ENCODE measurements at places on chromosomes 11 and 22.

- peak; percentile 59 for DNase-seq
These were observed 519 bp upstream of the ART5 start for GRCh38 chr11:3642071-3642951.

- no peak for DNase-seq
These were observed 1.0 kb downstream of the CABP4 start for GRCh38 chr11:67456068-67456705.

- DNase-seq: no peak
These were observed 197.1 kb downstream of the ETS1 start for GRCh38 chr11:128390246-128390645.

GRCh38 chr11:3093281-3094191 is 36.3 kb upstream of the CARS1 start:
- no peak for DNase-seq

GRCh38 chr11:88631497-88631896 is 294.0 kb upstream of the CTSC start:
- DNase-seq: peak; percentile 6

DNA sequence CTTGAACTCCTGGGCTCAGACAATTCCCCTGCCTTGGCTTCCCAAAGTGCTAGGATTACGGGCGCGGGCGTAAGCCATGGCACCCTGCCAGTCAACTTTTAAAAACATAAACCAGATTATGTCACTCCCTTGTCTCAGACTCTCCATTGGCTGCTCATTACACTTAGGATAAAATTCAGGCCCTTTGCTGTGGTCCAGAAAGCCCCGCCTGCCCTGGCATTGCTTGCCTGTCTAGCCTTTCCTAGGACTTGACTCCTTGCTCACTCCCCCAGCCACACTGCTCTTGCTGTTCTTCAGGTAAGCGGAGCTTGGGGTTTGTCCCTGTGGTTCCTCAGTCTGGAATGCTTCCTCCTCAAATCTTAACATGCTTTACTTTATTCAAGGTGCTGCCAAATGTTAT is 30.5 kb downstream of the DIXDC1 start:
- no peak for DNase-seq

DNA sequence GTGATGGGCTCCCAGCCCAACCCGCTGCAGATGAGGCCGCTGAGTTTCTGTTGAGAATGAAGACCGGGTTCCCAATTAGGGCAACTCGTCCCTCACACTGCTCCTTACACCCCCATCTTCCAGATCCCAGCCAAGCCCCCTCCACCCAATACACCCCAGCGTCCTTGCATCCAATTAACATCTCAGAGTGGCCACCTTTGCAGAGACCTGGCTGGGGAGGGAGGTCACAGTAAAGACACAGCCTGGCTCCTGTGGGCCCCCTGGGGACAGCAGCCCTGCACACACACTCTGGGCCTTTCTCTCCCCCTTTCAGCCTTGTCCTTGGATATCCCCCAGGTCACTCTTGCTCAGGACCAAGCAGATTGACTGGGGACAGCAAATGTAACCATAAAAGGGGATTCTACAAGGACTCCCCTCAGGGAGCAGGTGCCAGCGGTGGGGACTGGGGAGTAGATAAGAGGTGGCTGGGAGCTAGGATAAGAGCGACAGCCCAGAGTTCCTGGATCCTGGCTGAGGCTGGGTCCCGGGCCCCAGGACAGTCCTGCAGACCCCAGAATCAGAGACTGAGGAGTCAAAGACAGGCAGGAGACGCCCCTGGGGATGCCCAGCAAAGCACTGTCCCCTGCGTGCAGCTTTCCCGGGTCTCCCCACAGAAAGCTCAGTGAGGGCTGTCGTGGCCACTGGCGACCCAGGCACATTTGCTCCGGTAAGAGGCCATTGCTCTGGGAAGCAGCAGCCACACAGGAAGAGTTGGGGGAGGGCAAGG is 8.4 kb downstream of the APOBEC3A start:
- no peak for DNase-seq

- no peak for DNase-seq
These were observed 199.2 kb downstream of the MN1 start for GRCh38 chr22:27602390-27602789.

DNA sequence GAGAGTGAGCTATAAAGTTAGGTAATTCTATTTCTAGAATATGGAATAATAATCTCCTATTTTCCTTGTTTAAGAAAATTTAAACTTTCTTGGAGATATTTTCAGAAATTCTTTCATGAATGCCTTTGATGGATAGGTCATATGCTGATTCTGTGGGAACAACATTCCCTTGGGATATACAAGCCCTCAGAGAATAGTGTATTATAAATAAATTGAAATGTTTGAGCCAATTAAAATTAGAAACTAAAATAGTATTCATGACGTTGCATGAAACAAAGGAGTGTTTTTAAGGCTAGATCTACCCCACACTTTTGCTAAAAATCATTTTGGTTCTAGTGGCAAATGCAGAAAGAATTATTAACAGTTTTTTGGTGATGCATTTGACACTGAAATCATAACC is 269.3 kb upstream of the ANO3 start:
- no peak for DNase-seq

GRCh38 chr11:15745266-15745665 is 611.1 kb downstream of the SOX6 start:
- DNase-seq: no peak

- no peak for DNase-seq
These were observed 7.9 kb upstream of the SLN start for GRCh38 chr11:107719557-107720302.

DNA sequence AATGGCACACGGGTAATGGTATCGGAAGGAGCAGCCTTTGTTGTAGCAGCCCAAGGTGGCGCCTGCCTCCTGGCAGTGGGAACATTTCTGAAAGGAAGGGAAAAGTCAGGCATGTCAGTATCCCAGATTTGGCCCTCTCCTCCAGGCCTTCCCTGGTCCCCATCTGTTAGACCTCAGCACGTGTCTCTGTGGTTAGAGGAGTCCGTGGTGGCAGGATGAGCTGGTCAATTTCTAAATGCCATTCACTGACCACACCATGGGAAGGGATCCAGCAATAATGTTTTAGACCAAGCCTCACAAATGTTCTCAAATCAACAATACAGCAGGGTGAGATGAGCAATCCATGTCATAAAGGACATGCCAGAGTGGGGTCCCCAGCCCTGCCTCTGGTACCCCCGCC is 49.0 kb upstream of the CYP2D6 start:
- no peak for DNase-seq

- no peak for DNase-seq
These were observed 35.5 kb downstream of the ACO2 start for GRCh38 chr22:41504397-41504796.

- DNase-seq: no peak
These were observed 11.1 kb upstream of the OSM start for GRCh38 chr22:30277547-30278344.

DNA sequence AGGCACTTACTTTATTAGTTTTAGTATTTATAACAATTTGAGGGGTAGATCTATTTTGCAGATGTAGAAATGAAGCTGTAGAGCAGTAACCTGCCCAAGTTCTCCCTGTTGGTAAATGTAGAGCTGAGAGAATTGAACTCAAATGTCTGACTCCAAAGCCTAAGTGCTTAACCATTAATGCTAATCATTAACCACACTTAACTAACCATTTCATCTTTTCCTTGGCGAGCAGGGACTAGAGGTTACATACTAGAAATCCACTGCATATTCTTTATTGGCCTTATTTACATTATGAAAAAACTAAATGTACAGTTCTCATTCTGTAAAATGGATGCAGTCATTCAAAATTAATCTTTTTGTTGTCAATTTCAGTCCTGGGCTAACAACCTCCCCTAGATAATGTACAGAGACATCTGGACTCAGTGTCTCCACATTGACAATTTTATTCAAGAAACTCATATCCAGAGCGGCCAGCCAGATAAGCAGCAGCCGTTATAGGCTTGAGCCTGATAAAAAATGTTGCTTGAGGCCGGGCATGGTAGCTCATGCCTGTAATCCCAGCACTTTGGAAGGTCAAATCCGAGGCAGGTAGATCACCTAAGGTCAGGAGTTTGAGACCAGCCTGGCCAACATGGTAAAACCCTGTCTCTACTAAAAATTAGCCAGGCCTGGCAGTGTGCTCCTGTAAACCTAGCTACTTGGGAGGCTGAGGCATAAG is 76.7 kb upstream of the PICALM start:
- no peak for DNase-seq

DNA sequence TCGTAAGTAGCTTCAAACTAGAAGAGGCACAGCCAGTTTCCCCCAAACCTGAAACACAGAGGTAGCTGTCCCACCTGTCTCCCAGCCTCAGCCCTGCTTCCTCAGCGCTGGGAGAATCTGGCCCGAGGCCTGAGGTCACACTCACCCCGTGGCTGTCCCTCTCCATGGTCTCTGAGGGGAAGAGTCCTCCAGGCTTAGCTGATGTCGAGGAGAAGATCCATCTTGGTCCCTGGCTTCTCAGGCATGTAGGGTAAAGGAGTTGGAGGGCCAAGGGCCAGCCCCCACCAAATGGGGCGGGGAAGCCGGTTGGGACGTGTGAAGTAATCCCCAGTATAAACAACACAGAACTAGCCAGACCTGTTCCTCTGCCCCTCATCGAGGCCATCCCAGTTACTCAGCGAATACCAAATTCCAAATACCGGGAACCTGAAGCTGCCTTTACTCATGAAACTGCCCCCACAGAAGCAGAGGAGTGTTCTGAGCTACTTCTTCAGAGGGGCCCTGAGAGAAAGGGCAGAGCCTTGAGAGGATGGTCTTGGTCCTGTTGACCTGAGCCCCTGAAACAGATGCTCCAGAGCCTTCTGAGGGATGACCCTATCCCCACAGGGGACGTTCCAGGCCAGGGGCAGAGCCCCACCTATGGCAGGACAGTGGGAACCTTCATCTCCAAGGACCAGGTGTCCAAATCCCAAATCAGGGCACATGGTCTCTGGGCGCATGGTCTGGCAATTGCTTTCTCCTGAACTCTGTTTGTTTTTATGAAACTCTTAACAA is at the start of gene TMPRSS13:
TMPRSS13 (minus strand) TSS at position 261 of the 774 bp plus-strand sequence; CDS start at position 166, 95 bp downstream.
- no peak for DNase-seq

GRCh38 chr11:130882138-130882551 is 34.1 kb downstream of the SNX19 start:
- DNase-seq: no peak

GRCh38 chr11:88555018-88555828 is 217.7 kb upstream of the CTSC start:
- peak; percentile 71 for DNase-seq

DNA sequence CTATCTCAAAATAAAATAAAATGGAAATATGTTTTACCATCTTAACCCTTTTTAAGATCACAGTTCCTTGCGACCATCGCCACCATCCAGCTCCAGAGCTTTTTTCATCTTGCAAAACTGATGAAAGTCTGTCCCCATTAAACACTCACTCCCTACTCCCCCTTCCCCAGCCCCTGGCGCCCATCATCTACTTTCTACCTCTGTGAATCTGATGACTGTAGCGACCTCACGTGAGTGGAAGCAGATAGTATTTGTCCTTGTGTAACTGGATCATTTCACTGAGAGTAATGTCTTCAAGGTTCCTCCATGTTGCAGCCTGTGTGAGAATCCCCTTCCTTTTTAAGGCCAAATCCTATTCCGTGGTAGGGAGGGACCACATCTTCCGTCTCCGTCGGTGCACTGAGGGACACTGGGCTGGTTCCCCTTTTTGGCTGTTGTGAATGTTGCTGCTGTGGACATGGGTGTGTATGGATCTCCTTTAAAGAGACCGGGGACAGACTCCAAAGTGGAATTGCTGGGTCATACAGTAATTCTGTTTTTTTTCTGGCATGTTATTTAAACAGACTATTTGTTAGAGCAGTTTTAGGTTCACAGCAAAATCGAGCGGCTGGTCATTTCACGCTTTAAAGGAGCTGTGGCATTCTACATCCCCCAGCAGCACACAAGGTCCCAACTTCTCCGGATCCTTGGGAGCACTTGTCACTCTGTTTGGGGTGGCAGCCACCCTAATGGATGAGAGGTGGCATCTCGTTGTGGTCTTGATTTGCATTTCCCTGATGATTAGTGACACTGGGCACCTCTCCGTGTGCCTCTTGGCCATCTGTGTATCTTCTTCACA is 120.0 kb downstream of the KCNQ1 start:
- DNase-seq: no peak

DNA sequence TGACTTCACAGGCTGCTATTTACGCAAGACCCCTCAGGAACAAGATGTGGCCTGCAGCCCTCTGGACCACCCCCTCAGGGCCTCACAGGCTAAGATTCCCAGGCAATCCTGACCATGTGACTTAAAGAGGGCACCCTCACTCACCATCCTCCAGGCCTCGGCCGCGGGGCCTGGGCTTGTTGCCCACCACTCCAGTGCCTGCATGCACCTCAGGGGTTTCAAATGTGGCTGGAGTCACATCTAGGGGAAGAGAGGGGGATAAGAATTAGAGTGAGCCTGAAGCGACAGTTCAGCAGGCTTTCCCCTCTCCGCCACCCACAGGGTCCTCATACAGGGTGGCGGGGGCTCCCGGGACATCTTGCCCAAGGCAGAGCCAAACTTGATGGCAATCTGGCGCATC is 2.1 kb downstream of the ESS2 start:
- no peak for DNase-seq

GRCh38 chr11:114085965-114086793 is 26.7 kb downstream of the ZBTB16 start:
- DNase-seq: no peak

- DNase-seq: no peak
These were observed 59.7 kb upstream of the CLPB start for GRCh38 chr11:72494109-72494429.

- DNase-seq: no peak
These were observed 10.0 kb upstream of the TREH start for GRCh38 chr11:118689503-118689851.

- DNase-seq: peak; percentile 18
These were observed 4.0 kb downstream of the JRKL start for GRCh38 chr11:96393753-96394348.

DNA sequence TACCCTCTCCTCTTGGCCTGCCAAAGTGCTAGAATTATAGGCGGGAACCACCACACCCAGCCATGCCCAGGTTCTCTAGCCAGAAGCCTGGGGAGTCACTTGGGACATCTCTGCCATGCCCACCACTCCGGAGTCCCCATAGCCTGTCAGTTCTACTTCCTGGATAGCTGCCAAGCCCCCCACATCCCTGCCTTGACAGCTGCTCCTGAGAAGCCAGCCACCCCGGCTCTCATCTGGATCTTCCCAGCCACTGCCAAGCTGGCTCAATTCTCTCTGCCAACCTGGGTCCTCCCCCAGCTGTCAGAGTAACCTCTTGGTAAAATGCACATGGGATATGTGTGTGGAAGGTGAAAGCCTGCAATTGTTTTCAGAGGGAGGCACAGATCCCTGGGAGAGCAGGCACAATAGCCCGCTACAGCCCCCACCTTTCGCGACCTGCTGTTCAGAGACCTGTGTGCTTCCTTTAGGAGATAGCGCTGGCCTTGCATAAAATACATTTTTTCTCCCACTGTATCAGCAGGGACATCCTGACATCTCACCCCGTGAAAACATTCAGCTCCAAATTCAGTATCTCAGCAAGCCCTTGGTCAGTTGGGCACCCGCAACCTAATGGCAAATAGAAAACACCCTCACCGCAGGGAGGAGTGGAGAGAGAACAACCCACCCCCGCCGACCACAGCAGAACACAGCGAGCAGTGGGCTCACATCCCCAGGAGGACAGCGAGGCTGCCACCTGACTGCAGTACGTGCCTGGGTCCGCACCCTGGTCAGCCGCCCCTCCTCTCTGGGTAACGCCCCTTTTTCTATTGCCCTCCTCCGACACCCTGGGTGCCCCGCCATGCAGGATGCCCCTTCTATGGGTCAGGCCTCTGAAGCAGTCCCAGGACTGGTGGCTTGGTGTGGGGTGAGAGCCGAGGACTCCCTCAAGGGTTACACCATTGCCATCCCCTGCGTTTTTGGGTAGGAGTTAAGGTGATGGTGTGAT is 1342.2 kb downstream of the BRD1 start:
- no peak for DNase-seq

GRCh38 chr11:67057205-67057672 is 592 bp downstream of the RHOD start:
- no peak for DNase-seq

All from urothelium cell line (cell line).